ENCODE measurements at places on chromosomes 16 and 17.
A peak's percentile ranks its signal among the peaks of the same experiment; 100 is the strongest.

- peak; percentile 22 for DNase-seq
Observed at GRCh38 chr17:10114931-10115535, 83.4 kb downstream of the GAS7 start.

DNA sequence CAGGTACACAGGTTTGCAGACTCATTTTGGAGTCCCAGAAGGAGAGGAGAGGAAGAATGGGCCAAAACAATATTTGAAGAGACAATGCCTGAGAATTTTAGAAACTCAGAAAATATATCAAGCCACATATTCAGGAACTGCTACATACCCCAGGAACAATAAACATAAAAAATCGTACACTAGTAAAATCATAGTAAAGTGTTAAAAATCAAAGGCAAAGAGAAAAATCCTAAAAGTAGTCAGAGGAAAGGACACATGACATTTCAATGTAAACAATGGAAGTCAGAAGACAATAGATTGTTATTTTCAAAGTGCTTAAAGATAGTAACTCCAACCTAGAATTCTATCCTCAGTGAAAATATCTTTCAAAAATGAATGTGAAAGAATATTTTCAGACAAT is 28.5 kb upstream of the NACA2 start:
- peak; percentile 40 for DNase-seq

DNA sequence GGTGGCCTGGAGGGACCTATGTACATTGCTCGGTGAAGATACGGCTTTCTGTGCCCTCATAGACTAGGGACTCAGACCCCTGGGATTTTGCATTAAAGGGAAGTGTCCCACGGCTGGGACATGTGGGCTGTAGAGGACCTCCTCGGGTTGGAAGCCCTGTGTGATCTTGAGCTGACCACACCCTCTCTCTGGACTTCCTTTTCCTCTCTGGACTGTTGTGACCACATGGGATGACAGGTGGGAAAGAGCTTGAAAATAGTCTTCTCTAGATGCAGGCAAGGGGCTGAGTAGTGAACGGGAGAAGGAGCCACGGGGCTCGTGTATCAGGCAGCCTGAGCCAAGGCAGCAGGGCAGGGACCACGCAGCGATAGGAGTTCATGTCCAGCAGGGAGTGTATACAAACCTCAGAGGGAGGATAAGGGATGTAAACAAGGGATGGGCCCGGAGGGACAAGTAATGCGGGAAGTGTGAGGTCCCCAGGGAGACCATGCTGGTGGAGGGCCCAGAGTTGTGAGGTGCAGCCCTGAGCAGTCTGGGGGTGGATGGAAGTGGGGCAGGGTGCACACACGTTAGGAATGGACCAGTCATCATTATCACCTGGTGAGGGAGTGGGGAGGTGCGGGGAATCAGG is 4.5 kb upstream of the SLC4A1 start:
- no peak for DNase-seq

GRCh38 chr16:89909777-89910716 is 8.6 kb upstream of the MC1R start:
- DNase-seq: peak; percentile 67

DNA sequence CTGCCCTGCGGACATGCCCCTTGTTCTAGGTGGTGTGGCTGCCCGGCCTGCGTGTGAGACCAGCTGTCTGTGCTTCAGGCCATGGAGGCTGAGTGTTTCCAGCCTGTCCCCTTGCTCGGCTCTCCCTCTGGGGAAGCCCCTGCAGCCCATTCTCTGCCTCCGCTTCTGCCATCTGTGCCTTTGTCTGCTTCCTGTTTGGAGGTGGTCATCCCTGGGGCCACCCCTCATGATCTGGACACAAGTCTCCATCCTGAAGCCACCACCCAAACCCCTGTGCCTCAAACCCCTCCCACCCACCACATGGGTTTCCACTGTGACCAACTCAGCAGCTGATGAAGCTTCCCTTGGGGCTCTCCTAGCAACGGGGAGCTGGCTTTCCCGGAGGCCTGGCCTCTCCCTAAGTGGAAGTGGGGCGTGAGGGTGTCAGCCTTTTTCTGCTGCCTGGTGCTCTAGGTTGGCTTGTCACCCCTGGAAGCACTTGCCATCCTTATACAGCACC is 184.9 kb downstream of the SEC14L1 start:
- DNase-seq: no peak

DNA sequence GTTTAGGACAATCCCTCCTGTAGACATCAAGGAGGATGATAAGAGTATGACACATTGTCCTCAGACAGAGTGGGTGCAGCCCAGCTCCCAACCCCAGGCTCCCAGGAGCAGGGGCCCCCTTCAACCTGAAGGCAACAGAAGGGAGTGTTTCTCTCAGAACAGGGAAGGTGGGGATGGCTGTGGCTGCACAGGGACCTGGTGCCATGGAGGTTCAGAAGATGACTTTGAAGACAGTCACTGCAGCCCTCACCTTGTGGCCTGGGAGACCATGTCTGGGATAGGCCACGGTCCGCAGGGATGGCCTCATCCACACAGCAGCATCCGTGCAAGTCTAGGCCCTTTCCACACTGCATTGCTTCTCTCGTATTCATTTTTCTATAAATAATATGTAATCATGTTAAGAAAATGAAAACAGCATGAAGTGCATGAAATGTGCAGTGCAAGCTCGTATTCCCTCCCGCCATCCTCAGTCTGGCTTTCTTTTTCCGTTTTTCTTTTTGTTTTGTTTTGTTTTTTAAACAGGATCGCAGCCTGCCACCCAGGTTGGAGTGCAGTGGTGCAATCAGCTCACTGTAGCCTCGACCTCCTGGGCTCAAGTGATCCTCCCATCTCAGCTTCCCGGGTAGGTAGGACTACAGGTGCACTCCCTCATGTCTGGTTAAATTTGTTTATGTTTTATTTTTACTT is 71.1 kb downstream of the METRNL start:
- DNase-seq: no peak

DNA sequence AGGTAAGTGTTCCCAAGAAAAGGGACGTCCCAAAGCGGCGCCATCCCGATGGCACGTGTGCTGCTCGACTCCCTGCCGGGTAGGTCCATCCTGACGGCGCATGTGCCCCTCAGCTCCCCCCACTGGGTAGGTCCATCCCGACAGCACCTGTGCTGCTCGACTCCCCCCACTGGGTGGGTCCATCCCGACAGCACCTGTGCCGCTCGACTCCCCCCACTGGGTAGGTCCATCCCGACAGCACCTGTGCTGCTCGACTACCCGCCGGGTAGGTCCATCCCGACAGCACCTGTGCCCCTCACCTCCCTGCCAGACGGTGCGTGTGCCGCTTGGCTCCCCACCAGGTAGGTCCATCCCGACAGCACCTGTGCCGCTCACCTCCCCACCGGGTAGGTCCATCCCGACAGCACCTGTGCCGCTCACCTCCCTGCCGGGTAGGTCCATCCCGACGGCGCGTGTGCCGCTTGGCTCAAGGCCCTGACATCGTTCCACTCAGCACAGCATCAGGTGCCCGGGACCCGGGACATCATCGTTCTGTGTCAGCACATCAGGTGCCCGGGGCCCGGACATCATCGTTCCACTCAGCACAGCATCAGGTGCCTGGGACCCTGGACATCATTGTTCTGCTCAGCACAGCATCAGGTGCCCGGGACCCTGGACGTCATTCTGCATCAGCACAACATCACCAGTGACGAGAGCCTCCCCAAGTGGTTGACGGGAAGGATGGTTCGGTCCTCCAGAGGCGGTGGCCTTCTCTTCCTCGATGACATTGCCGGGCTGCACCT is 5.7 kb upstream of the FN3K start:
- DNase-seq: no peak

GRCh38 chr16:48617104-48617705 is 7.2 kb upstream of the N4BP1 start:
- no peak for DNase-seq

DNA sequence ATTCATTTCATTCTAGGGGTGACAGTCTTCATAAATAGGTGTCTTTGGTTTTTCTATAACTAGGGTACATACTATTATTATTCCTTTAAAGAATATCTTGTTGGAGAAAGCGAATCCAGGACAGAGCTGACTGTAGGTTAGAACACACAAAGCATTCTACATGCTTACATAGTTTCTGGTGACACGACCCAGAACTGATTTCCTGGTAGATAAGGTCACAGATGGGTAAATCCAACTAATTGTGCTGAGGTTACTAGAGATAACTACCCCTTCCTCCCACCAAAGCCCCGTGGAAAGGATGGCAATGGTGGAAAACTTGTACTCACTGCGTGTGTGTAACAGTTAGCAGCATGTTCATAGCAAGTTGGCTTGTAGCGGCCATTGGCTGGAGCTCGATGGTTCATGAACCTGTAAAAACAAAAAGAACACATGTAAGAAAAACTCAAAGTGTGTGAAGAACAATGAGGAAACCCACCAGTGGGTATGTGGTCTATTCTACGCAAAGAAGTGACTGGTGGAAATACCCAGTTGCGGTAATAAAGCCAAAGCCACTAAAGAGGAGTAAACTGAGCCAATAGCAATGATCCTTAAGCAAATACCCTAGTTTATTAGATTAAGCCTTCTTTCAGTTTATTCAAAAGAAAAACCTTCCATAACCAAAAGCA is 7.7 kb downstream of the MMD start:
- DNase-seq: no peak

GRCh38 chr16:51757921-51758479 is 606.9 kb upstream of the SALL1 start:
- no peak for DNase-seq

- DNase-seq: no peak
Observed at GRCh38 chr17:9285602-9286427, 264.5 kb downstream of the NTN1 start.

GRCh38 chr17:81371910-81372760 is 23.1 kb upstream of the BAHCC1 start:
- no peak for DNase-seq

GRCh38 chr17:38727736-38728135 is 2.4 kb upstream of the CISD3 start:
- no peak for DNase-seq

DNA sequence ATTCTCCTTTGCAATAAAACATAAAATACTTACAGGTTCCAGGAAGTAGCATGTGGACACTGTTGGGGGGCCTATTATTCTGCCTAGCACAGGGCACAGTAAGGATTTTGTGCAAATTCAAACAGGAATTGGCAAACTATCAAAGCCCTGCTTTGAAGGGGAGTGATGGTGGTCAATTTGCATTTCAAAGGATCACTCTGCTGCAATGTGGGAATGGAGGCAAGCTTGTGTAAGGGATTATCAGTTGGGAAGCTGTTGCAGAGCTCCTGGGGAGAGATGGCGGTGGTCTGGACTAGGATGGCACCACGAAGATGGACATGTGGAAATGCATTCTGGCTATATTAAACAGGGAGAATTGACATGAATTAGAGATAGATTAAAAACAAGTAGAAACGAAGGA is 990.7 kb upstream of the RBFOX1 start:
- DNase-seq: no peak

DNA sequence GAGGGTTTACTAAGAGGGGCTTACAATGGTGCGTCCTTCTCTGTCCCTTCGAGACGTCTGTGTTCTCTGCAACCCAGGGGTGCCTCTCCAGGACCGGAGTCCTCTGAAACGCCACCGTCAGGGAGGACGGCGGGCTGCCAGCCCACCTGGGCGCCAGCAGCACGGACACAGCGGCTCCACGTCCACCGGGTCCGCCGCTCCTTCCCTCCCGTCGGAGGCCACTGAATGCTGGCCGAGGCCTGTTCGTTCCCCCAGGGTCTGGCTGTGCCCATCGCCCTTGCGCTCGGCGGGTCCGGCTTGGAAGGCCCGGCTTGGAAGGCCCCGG is 403 bp downstream of the TEPSIN start:
- no peak for DNase-seq

GRCh38 chr16:57970970-57971369 is at the start of gene CNGB1:
CNGB1 (minus strand) TSS chr16:57971128; CDS start chr16:57967286, 3,842 bp downstream.
- no peak for DNase-seq

- no peak for DNase-seq
Observed at GRCh38 chr17:51730303-51731050, 428.0 kb downstream of the CA10 start.

DNA sequence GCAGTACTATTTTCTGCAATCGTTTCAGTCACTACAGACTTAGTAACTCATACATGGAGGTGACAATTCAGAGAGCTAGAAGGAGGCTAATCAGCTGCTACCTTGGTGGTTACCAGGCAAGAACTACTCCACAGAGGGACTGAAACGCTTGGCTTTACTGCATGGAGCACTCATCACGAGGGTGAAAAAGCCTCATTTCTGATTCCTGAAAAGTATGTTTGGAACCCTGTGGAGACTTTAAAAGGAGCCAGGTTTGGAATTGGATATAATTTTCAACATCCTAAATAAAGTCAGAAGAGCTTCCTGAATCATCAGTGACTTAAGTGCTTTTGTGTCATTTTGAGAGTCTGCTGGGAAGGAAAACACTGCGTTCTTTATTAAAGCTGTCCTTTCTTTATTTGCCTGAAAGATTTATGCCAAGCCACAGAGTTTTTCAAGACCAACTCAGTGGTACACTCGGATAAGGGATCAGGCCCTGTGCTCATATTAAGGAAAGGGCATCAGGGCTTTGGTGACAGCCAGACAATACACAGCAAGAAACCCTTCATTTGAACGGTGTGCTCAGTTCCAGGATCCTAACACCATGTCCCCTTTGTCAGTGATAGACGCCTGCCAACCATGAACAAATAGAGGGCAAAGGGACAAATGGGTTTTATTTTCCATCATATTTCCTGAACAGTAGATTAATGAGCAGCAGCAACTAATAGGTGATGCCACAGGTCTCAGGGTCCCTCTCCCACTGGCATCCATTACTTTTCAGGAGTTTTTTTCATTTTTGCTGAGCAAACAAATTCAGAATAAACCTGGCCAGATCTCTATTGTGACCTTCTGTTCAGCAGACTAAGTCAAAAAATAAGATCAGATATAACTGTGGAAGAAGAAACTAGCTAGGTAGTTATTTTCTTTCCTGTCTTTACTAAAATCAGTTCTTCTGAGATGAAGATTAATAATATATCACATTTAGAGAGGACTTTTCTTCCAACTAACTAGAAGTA is 80.5 kb upstream of the CLEC18B start:
- no peak for DNase-seq

GRCh38 chr17:74032222-74032621 is 171.3 kb upstream of the RPL38 start:
- no peak for DNase-seq

DNA sequence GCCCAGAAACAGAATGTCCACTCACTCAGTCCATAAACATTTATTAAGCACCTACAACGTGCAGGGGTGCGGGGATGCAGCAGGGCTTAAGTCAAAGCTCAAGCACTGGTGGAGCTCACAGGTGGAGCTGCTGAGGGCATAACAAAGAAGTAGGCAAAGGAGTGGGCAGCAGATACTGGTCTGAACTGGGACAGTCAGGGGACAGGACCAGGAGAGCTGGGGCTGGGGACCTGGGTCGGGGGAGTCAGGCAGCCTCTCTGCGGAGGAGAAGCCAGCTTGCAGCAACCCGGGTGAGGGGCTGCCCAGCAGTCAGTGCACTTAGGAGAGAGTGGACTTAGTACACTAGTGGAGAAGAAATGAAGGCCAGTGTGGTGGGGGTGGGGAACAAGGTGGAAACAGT is 10.0 kb upstream of the TNFRSF13B start:
- DNase-seq: no peak

- DNase-seq: peak; percentile 44
Observed at GRCh38 chr17:63841350-63842172, 924 bp downstream of the SMARCD2 start.
